Lung microvascular endothelial cell (primary cell): ENCODE measurements at places on chromosomes 5 and 9.

DNA sequence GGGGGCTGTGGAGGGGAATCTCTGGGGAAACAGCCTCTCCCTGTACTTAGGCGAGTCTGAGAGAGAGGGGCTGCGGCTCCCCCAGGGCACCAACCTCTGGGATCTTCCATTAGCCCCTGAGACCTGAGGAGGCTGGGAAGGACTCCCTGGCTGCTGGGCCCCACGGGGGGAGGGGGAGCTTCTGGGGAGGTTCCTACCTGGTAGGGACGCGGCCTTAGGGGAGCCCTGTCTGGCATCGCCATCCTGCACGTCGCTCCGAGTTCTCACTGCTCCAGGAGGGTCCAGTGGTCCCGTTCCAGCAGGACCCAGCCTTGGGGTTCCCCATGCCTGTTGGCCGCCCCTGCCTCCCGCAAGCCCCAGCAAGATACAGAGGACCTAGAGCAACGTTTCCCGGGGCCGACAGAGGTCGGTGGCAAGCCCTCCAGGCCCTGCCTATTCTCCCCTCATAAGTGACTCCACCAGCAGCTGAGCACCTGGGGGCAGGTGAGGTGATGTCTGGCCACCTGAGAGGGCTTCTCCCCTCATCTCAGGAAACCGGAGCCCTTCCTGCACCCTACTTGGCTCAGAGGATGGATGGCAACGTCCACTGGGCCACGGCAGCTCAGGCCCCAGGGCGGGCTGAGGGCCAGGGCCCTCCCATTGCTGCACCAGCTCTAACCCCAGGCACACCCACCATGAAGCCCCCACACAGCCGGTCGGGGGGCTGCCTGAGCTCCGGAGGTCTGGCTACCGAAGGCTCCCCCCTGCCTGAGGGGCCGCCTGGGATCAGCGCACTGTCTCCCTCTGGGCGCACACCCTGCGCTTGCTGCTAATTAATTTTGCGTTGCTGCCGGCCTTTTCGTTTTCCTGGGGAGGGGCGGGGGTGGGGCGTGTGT, 22.5 kb downstream of the TPPP start:
- DNase-seq: no peak

DNA sequence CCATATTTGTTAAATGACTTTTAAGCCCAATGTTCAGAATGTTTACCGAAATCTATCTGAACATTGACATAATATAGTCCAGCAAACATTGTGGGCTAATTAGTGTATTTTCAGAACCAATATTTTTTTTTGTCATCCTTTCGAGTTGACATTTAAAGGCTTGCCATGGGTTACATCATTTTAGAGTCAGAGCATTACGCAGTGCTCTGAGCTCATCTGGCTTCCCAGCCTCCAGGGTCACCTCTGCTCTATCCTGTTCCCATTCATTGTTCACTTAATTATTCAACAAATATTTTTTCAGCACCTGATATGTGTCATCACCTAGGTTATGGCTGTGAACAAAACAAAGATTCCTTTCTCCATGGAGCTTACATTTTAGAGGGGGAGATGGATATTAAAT, 80.2 kb downstream of the SREK1 start:
- no peak for DNase-seq

GRCh38 chr9:133584167-133584558, 25.0 kb downstream of the FAM163B start:
- no peak for DNase-seq

GRCh38 chr5:111853748-111854147, 96.8 kb upstream of the NREP start:
- no peak for DNase-seq

DNA sequence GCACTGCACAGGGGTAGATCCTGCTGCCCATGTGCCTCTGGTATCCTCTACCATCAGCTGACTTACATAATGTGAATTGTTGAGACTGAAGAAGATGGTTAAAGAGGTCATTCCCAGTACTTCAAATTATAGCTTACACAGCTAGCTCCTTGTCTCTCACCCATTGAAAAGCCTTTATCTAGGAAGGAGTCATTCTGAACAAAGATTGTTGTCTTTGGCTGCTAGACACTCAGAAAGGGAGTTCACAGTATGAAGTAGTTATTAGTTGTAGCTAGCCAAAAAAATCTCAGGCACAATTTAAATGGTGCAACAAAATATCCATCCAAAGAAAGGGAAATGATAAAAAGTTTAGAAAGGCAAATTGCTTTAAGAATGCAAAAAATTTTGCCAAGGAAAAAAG, 102.0 kb upstream of the NREP start:
- DNase-seq: no peak

DNA sequence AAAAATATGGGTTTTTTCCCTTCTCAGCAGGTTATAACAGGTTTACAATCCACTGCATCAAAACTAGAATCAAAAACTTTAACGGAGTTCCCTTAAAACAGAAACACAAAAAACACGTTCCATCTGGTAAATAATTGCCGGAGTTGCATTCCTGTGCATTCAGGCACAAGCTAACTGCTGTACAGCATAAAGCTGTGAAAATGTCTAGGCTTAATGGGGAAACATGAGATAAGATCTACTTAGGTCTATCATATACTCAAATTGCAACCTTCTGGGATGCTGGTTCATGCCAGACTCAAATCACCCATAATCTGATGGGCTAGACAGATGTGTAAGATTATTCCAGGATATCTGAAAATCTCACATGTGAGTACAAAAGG, 265.3 kb downstream of the DOCK8 start:
- no peak for DNase-seq

DNA sequence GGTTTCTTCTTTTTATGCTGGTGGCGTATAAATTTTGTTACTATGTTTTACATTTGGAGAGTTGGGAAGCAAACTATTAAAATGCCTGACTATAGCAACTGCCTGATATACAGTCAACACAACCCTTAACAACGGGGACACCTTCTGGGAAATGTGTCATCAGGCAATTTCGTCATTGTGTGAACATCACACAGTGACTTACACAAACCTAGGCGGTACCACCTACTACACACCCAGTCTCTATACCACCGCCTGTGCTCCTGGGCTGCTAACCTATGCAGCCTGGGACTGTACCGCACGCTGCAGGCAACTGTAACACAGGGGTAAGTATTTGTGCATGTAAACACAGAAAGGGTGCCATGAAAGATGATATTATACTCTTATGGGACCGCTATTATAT, 1.3 kb upstream of the CDHR2 start:
- peak; percentile 48 for DNase-seq

DNA sequence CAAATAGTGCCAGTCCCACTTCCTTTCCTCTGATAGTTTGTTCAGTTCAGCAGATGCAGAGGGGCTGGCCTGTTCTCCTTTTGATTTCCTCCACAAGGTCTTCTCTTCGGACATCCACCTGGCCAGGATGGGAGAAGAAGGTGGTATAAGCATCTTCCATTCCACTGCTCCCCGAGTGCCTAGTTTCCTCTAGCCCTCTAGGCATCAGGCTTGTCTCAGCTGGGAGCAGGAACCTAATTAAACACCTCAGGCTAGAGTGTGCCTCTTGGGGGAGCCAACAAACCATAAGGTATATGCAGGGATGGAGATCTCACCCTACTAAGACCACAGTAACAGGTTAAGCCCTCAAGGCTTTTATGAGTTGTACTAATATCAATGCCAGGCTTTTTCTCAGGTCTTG, 835 bp upstream of the DND1 start:
- DNase-seq: no peak

- DNase-seq: no peak
Observed at GRCh38 chr5:157279605-157280239, 13.8 kb downstream of the CYFIP2 start.

- DNase-seq: no peak
Observed at GRCh38 chr5:144103611-144104485, 66.6 kb downstream of the YIPF5 start.

GRCh38 chr5:63233911-63234310, 655.3 kb downstream of the LRRC70 start:
- peak; percentile 55 for DNase-seq

GRCh38 chr9:82320566-82320965, 332.0 kb downstream of the SPATA31D1 start:
- DNase-seq: no peak

DNA sequence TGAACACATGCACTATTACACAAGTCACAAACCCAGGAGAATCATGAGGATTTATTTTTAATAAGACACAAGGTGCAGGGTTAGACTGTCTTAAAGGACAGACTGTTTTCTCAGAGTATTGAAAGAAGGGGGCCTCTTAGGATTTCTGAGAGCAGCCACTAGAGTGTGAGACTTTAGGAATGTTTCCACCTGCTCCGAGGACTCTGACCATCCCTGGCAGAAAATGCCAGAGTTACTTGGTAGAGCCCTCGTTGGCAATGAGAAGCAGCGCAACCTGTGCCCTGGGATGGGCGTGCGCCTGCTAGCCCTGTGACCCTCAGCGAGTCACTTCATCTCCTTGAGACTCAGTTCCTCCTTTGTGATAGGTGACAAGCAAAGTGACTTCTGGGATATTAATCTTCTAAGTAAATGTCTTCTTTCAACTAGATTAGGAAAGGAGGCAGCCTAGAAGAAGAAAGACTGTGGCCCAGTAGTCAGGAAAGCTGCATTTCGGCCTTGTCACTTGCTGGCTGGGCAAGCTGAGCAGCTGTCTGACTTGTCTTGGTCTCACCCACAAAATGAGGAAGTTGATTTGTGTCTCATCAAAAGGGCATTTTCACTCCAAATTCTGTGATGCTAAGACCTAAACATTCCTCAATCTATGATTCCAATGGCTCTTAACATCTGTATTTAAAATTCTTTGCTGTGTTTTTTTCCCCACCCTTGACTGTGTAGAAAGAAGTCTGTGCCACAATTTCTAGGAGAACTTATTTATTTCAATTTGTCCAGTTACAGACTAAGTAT, 60.5 kb downstream of the PTCD2 start:
- DNase-seq: no peak

DNA sequence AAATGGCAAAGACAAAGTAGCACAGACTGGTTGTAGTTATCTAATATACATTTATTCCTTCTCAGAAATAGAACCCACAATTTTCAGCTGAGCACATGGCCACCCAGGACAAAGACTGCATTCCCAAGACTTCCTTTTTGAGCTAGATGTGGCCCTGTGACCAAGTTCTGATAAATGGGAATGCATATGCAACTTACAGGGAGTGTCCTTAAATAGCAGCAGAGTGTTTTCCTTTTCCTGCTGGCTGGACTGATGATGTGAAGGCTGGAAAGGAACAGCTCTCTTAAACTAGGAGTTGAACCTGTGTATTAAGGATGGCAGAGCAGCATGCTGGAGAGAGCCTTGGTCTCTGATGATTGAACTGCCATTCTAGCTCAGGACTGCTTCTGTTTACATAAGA, 74.7 kb upstream of the TNPO1 start:
- no peak for DNase-seq
